ENCODE measurements at places on chromosomes 13 and 19.

DNA sequence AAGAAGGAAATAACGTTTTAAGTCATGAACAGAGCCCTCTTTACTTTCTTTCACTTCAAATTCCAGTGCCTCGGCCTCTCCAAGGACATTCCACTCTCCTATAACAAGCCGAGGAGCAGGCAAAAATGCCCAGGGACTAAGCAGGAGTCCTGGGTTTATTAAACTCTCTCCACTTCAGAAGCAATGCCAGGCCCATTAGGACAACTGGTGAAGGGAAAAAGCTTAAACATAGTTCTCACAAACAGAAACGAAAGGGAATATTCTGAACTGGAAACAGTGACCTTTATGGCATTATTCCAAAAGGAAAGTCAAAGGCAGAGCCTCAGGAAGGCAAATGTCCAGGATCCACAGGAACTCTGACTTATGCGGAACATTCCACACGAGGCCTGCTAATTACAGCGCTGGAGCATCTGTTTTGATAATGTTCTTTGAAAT is 30.9 kb upstream of the MED4 start:
- DNase-seq: no peak

GRCh38 chr19:49110567-49110966 is 3.6 kb upstream of the LIN7B start:
- DNase-seq: no peak

- no peak for DNase-seq
Observed at GRCh38 chr19:6494438-6495036, 7.6 kb downstream of the TUBB4A start.

GRCh38 chr19:30255791-30256495 is 116.2 kb upstream of the ZNF536 start:
- DNase-seq: no peak

DNA sequence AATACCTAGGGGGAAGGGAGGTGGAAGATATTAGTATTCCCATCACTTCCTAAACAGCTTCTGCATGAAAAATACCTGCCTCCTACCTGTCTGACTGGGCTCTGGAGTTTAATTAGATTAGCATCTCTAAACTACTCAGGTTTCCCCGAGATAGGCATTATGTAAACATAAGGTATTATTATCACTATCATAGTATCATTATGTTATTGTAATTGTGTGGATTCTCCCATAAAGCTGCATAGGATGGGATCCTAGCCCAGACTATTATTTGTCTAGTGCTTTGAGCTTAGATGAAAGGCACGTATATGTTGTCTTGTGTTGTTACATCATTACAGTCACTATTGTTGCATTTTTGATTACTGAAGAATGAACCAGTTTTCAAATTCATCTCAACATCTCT is 115.2 kb upstream of the SOX21 start:
- DNase-seq: no peak

DNA sequence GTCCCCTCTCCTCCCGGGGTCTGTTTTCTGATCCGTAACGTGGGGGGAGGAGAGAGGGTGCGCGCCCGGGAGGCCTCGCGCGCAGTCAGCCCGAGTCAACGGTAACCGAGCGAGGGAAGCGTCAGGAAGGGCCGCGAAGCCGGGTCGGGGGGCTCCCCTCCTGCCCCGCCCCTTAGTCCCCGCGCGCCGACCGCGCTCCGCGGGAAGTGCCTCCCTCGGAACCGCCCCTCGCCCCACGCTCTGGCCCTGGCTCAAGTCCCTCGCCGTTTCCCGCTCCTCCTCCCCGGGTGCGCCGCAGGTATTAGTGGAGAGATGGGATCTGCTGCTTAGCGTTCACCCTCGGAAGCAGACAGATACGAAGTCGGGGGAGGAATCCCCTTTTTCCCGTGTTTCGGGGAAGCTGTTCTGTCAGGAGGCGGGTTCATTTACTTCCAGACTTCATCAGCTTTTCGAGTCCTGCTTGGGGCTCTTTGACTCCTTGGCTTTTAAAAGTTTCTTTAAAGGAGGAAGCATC is 770 bp downstream of the HNRNPM start:
- DNase-seq: no peak

GRCh38 chr19:47600246-47601179 is 8.4 kb upstream of the BICRA start:
- DNase-seq: peak; percentile 99

- DNase-seq: no peak
Observed at GRCh38 chr13:46595885-46596275, 42.9 kb downstream of the LRCH1 start.

DNA sequence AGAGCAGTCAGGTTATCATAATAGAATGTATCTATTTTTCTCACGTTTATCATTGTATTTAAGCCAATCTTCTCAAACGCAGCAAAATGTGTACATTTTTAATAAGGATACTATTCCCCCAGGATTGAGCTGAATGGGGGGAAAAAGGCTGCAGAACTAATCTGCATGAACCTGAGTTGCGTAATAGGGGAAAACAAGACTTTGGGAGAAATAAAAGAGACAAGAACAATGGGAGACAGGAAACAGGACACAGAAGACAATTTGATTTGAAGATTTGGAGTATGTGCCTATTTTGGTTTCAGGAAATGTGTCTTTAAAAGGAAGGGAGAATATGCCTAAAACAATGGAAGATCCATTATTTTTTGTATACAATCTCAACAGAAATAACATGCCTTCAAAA is 844.5 kb downstream of the DIAPH3 start:
- DNase-seq: no peak

DNA sequence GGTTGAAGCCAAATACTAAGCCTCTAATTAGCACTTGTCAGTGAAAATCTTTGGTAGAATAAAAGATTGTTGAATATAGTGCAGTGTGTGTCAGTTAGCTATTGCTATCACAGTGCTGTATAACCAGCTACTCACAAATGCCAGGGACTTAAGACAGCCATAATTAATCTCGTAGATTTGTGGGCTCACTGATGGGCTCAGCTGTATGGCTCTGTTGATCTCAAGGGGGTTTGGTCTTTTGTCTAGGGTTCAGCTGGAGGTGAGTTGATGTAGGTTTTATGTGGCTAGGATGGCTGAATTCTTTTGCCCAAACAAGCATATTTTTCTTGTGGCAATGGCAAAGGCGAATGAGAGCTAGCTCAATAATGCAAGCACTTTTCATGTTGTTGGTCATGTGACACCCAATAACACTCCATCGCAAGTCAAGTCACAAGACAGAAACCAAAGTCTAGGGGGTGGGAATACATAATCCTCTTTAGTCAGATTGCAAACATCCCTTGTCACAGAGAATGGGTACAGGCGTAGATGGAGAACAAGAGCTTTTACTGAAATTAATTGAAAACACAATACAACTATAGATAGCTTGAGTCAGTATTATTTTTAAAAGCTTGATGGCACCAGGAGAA is 121.7 kb upstream of the EDNRB start:
- DNase-seq: no peak

GRCh38 chr19:49409441-49410029 is 13.7 kb downstream of the PTH2 start:
- no peak for DNase-seq

- DNase-seq: peak; percentile 47
Observed at GRCh38 chr19:14440049-14440448, 6.9 kb downstream of the PKN1 start.

GRCh38 chr13:21372530-21372929 is 86.6 kb downstream of the ZDHHC20 start:
- no peak for DNase-seq

DNA sequence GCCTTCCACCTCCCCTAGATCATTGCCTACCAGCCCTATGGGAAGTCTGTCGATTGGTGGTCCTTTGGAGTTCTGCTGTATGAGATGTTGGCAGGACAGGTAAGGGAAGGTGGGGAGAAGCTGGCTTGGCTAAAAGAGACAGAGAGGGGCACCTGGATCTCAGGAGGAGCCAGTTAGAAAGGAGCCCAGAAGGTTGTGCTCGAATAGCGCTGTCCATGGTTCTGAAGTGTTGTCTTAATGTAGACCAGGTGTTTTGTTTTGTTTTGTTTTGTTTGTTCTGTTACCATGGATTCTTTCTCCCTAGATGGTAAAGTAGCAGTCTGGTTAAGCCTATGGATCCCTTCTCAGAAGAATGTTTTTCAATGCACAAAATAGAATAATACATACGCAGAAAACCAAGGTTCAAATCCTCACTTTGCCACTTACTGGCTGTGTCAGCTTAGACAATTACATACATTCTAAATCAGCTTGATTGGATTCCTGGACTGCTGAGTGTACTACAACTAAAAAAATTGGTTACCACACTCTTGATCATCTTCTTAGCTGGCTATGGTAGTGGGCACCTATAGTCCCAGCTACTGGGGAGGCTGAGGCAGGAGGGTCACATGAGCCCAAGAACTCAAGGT is 5.9 kb upstream of the CACNG7 start:
- no peak for DNase-seq

GRCh38 chr13:95188128-95188527 is 113.1 kb downstream of the ABCC4 start:
- DNase-seq: no peak

DNA sequence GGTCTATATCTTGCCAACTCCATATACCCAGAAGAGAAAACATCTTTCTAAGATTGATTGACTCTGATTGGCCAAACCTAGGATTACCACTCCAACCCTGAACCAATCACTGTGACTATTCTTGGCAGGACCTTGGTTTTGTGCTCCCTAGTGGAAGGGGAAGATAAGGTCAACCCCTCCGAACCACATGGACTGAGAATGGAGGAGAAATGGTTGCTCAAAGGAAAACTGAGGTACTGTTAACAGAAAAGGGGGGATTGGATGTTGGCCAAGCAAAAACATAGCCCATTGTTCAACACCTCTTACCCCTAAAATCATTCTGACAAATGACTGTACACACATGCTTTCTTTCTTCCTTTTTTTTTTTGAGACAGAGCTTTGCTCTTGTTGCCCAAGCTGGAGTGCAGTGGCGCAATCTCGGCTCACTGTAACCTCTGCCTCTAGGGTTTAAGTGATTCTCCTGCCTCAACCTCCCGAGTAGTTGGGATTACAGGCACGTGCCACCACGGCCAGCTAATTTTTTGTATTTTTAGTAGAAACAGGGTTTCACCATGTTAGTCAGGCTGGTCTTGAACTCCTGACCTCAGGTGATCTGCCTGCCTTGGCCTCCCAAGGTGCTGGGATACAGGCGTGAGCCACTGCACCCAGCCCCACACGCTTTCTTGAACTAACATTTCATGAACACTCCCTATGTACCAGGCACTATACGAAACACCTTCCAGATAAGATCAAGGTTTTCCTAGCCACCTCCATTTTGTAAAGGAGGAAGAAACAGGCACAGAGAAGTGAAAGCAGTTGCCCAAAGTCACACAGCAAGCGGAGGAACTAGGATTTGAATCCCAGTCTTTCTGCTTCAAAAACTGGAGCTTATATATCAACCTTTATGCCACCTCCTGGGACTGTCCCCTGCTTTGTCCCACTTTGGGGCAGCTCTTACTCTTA is 6.5 kb downstream of the MEIOSIN start:
- no peak for DNase-seq

GRCh38 chr13:99273128-99273527 is 14.9 kb upstream of the GPR18 start:
- no peak for DNase-seq

GRCh38 chr19:16244091-16244490 is 46.4 kb downstream of the AP1M1 start:
- DNase-seq: no peak

DNA sequence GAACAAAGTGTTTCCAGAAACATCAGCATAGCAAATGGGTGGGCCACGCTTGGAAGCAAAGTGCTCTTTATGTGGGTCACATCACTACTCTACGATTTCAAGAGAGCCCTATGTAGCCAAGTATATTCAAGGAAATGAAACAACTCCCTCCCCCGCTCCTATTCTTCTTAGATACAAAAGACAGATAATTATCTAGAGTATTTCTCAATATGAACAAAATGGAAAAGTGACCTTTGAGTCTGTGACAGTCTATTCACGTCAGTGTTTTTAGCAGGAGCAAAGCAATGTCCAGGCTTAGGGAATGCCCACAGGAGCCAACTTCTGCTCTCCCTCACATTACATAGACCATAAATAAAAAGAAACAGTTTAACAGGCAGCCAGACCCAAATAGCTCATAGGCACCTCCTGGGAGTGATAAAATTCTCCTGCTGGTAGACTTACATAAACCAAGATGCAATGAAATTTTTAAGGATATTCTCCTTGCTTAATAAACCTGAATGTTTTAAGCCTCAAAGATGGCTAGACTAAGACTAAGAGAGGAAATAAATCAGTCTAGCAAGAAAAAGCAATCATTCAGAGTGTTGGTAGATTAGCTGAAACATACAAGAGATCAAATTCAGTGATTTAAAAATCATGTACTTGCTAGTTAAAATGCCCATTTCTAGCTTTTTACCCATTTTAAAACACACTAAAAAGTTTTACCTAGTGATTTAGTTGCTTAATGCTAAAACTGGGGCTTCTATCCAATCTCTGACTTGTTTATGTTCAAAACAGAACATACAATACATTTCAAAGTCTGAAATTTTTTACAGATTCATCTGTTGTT is 182.8 kb downstream of the RGCC start:
- DNase-seq: no peak

DNA sequence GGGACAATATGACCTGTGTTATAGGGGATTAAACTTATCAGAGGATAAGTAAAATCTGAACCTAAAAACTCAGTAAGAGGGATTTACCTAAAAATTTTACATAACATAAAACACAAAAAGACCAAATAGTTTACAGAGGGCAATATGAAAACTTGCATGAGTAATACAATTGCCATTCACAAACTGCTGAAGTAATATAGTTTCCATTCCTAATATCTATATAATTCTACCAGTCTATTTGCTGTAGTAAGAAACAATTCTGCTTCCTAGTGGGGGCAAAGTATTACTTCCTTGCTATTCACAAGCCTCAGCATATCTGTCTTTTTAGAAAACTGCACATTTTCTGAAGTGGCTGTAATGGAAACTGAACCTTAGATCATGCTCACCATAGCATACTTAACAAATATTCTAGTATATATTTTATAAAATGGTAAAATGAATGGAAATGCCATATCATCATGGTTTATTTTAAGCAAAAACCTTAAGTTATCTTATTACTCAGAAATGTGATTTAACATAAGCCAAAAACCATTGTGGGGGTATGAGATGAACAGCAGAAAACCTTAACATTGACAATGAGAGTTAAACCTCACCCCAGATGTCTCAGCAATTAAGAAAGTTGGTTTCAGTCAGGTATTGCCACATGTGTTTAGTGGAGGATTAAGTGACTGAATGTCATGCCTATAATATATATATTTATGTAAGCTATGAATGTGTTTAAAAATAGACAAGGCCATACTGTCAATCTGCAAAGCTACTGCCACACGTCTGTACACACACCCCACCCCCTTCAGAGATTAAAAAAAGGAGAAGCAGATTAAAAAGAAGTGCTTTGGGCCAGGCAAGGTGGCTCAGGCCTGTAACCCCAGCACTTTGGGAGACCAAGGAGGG is 136.8 kb downstream of the MIPEP start:
- no peak for DNase-seq

GRCh38 chr19:31502536-31503170 is 153.4 kb upstream of the TSHZ3 start:
- no peak for DNase-seq

DNA sequence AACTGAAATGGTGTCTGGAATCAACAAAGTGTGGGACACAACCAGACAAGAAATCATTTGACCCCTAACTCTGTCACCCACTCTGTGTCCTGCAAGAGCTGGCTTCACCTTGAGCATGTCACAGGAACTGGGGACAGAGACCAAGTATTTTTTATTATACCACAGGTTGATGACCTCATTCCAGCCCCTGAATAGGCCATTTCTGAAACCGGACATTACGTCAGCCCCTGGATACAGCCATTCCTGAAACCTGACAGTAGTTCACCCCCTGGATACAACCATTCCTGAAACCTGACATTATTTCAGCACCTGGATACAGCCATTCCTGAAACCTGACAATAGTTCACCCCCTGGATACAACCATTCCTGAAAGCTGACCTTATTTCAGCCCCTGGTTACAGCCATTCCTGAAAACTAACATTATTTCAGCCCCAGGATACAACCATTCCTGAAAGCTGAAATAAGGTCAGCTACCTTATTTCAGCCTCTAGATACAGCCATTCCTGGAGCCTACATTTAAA is 47.7 kb upstream of the CACNA1A start:
- no peak for DNase-seq
